ENCODE measurements at places on chromosomes 2 and 18. TPM values are rescaled to one million over a fixed set of nuclear protein-coding genes. Genes with fewer than 3 reads are reported as not detected.

Gene RAD51AP2
- not detected for total RNA-seq

Gene ATIC
- total RNA-seq, result 89.7 TPM

Gene FZD7
- 37.8 TPM for total RNA-seq

Gene CD8B2
- not detected for total RNA-seq

Gene DAW1
- total RNA-seq, result not detected

Gene RAX
- total RNA-seq, result not detected

Gene POTEC
- not detected for total RNA-seq

Gene COL4A4
- total RNA-seq, result 2.0 TPM

Gene RAB27B
- 1.9 TPM for total RNA-seq

Gene FBXO36
- total RNA-seq, result 4.8 TPM

Gene SPDYA
- total RNA-seq, result 1.2 TPM

GRCh38 chr2:215652388-215652787 is 216.5 kb upstream of the FN1 start:
- peaks cover 7% of the 10 kb centered on the region for H3K36me3 ChIP-seq
- DNase-seq, result no peak
- peak overlapping the region; percentile 77 for H3K27ac ChIP-seq
- H3K4me3 ChIP-seq, result no peak overlapping the region
- H3K27me3 ChIP-seq, result no peaks in the 10 kb centered on the region

DNA sequence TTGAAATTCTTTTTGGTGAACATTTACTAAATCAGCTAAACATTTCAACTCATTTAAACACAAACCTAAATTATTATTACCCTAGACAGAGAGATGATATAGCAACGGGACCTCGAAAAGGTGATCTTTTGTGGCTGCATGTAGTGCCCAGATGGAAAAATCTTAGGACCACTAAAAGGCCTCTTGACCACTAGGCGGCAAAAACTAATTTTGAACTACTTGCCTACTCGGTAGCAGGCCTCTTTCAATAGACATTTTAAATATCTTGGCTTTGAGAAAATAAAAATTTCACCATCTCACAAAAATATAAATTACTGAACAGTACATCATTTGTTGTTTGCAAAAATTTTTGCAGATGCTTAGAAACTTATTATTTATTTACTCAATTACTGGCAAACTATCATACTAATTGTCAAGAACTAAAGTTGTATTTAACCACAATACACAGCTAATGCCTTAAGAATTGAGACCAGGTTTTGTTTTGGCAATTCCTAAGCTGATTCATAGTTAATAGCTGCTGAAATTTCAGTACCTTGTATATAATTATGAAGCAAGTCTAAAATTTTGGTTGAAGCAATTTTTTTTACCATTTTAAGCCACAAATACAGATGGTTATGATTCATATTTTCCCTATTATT is 9.4 kb downstream of the COL3A1 start:
- no peaks in the 10 kb centered on the region for H3K27me3 ChIP-seq
- H3K36me3 ChIP-seq, result peaks cover 59% of the 10 kb centered on the region
- DNase-seq, result no peak
- H3K4me1 ChIP-seq, result peaks cover 80% of the 10 kb centered on the region
- H3K4me3 ChIP-seq, result peak overlapping the region; percentile 44

- DNase-seq, result no peak
- peaks cover 3% of the 10 kb centered on the region for H3K36me3 ChIP-seq
- H3K27me3 ChIP-seq, result peaks cover 23% of the 10 kb centered on the region
- H3K4me1 ChIP-seq, result no peaks in the 10 kb centered on the region
Observed at GRCh38 chr18:6547476-6547875, 132.8 kb upstream of the L3MBTL4 start.

- DNase-seq, result no peak
- H3K36me3 ChIP-seq, result no peaks in the 10 kb centered on the region
- no peak overlapping the region for H3K27ac ChIP-seq
- no peaks in the 10 kb centered on the region for H3K27me3 ChIP-seq
- H3K4me1 ChIP-seq, result no peaks in the 10 kb centered on the region
Observed at GRCh38 chr2:5121642-5122041, 570.5 kb upstream of the SOX11 start.

GRCh38 chr2:210922419-210922818 is 366.0 kb downstream of the CPS1 start:
- no peaks in the 10 kb centered on the region for H3K4me1 ChIP-seq
- no peak overlapping the region for H3K27ac ChIP-seq
- H3K36me3 ChIP-seq, result no peaks in the 10 kb centered on the region
- DNase-seq, result no peak
- H3K27me3 ChIP-seq, result no peaks in the 10 kb centered on the region

DNA sequence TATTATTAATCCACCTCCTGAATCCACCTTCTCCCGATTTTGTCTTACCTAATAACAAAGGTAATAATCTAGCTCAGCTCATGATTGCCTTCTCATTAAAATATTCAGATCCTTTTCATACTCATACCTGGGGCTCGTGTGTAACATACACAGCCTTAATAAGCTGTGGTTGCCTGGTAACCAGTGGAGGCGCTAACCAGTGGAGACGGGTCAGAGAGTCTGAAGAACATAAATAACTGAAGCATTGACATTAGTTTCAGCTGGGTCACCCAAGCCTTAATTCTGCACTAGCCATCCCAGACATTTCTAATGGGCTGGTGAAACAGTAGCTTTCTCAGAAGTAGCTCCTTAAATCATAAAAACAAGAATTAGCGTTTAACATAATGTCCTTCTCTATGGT is 14.8 kb upstream of the DTNA start:
- no peaks in the 10 kb centered on the region for H3K27me3 ChIP-seq
- no peak overlapping the region for H3K4me3 ChIP-seq
- H3K4me1 ChIP-seq, result peaks cover 2% of the 10 kb centered on the region

- H3K27me3 ChIP-seq, result peaks cover 4% of the 10 kb centered on the region
- no peak overlapping the region for H3K4me3 ChIP-seq
- DNase-seq, result no peak
- H3K27ac ChIP-seq, result peak overlapping the region; percentile 91
- H3K4me1 ChIP-seq, result peaks cover 48% of the 10 kb centered on the region
Observed at GRCh38 chr18:77209587-77209986, 40.1 kb upstream of the GALR1 start.

- no peak overlapping the region for H3K4me3 ChIP-seq
- no peak for DNase-seq
- no peaks in the 10 kb centered on the region for H3K36me3 ChIP-seq
- H3K4me1 ChIP-seq, result peaks cover 6% of the 10 kb centered on the region
- no peak overlapping the region for H3K27ac ChIP-seq
Observed at GRCh38 chr2:142290931-142291330, 160.1 kb upstream of the LRP1B start.

DNA sequence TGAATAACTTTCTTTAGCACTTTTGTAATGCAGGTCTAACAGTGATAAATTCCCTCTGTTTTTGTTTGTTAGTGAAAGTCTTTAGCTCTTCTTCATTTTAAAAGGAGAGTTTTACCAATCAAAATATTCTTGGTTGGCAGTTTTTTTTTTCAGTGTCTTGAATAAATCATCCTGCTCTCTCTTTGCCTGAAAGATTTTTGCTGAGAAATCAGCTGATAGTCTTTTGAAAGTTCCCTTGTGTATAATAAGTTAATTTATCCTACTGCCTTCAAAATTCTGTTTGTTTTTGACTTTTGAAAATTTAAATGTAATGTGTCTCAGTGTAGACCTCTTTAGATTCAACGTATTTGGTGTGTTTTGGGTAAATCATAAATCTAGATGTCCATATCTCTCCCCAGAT is 205.7 kb upstream of the NXPH2 start:
- H3K36me3 ChIP-seq, result peaks cover 7% of the 10 kb centered on the region
- peaks cover 3% of the 10 kb centered on the region for H3K27me3 ChIP-seq
- H3K4me3 ChIP-seq, result no peak overlapping the region
- no peak for DNase-seq
- no peaks in the 10 kb centered on the region for H3K4me1 ChIP-seq

- no peaks in the 10 kb centered on the region for H3K27me3 ChIP-seq
- no peaks in the 10 kb centered on the region for H3K4me1 ChIP-seq
- peak; percentile 78 for DNase-seq
- H3K4me3 ChIP-seq, result no peak overlapping the region
- H3K27ac ChIP-seq, result no peak overlapping the region
Observed at GRCh38 chr2:239597216-239597615, 196.4 kb upstream of the HDAC4 start.

GRCh38 chr2:196356332-196356731 is 185.0 kb upstream of the STK17B start:
- no peak for DNase-seq
- peaks cover 4% of the 10 kb centered on the region for H3K4me1 ChIP-seq
- H3K27ac ChIP-seq, result no peak overlapping the region
- no peak overlapping the region for H3K4me3 ChIP-seq
- peaks cover 1% of the 10 kb centered on the region for H3K36me3 ChIP-seq

DNA sequence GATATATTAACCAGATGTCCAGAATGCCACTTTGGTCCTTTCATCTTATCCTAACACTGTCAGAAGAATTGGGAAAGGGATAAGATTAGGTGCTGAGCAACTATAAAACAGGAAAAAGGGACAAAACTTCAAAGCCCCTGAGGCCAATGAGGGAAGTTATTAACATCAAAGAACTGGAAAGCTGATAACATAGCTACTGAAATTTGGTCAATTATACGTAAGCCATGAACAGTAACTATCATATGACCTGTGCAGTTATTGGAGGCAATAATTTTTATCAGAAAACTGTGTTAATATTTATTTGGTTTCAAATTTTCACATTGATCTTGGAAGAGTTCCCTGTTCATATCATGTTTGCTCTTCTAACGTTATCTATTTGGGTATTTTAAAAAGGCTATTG is 2.6 kb upstream of the REG3A start:
- no peaks in the 10 kb centered on the region for H3K27me3 ChIP-seq
- H3K36me3 ChIP-seq, result no peaks in the 10 kb centered on the region
- H3K4me1 ChIP-seq, result no peaks in the 10 kb centered on the region
- H3K27ac ChIP-seq, result no peak overlapping the region
- DNase-seq, result no peak
- H3K4me3 ChIP-seq, result no peak overlapping the region

DNA sequence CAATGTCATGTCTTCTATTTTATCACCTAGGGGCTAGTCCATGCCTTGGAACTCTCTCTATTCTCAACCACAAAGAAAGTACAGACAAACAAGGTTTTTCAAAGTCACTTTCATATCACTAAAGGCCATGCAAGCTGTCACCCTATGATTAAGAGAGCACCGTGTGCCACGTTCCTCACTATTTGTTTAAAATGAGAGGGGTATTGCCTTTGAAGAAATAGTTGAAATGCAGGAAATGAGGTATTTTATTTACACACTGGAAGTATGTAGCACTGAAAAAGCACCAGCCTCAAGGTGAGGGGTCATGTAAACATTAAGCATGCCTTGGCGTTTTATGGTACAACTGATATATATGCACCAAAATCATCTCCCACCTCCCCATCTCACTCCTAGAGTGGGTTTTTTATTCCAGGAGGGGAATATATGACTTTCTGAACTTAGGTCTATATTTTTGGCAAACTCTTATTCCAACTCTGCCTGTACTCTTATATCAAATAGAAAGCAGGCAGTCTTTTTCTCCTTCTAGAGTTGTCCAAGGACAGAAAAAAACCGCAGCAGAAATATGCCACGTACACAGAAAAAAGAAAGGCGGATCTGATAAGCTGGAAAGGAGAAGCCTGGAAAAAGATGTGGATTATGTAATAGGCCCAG is 53.5 kb downstream of the VSNL1 start:
- DNase-seq, result no peak
- H3K36me3 ChIP-seq, result no peaks in the 10 kb centered on the region
- H3K27ac ChIP-seq, result no peak overlapping the region
- H3K27me3 ChIP-seq, result no peaks in the 10 kb centered on the region

GRCh38 chr2:42238644-42239288 is 69.6 kb downstream of the EML4 start:
- peaks cover 2% of the 10 kb centered on the region for H3K36me3 ChIP-seq
- H3K27ac ChIP-seq, result no peak overlapping the region
- no peak overlapping the region for H3K4me3 ChIP-seq
- H3K4me1 ChIP-seq, result peaks cover 8% of the 10 kb centered on the region

- no peaks in the 10 kb centered on the region for H3K27me3 ChIP-seq
- DNase-seq, result no peak
- H3K36me3 ChIP-seq, result peaks cover 2% of the 10 kb centered on the region
- no peak overlapping the region for H3K27ac ChIP-seq
- H3K4me1 ChIP-seq, result peaks cover 94% of the 10 kb centered on the region
Observed at GRCh38 chr2:108591163-108591562, 56.9 kb downstream of the LIMS1 start.

DNA sequence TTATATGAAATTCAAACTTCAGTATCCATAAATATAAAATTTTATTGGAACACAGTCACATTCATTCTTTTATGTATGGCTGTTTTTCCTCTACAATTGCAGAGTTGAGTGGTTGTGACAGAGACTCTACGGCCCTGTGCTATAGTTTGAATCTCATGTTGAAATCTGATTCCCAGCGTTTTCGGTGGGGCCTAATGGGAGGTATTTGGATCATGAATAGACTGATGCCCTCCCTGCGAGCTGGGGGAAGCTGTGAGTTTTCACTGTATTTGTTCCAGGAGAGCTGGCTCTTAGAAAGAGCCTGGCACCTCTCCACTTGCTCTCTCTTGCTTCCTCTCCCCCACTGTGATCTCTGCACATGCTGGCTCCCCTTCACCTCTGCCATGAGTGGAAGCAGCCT is 1.7 kb downstream of the PFN4 start:
- DNase-seq, result no peak
- no peak overlapping the region for H3K4me3 ChIP-seq
- H3K4me1 ChIP-seq, result peaks cover 23% of the 10 kb centered on the region
- no peak overlapping the region for H3K27ac ChIP-seq
- no peaks in the 10 kb centered on the region for H3K27me3 ChIP-seq

- H3K36me3 ChIP-seq, result no peaks in the 10 kb centered on the region
- H3K27ac ChIP-seq, result no peak overlapping the region
- no peak overlapping the region for H3K4me3 ChIP-seq
- H3K27me3 ChIP-seq, result no peaks in the 10 kb centered on the region
Observed at GRCh38 chr2:128360711-128361110, 42.0 kb upstream of the HS6ST1 start.

- H3K4me3 ChIP-seq, result no peak overlapping the region
- H3K27me3 ChIP-seq, result peaks cover 2% of the 10 kb centered on the region
- no peak overlapping the region for H3K27ac ChIP-seq
- peaks cover 2% of the 10 kb centered on the region for H3K36me3 ChIP-seq
- DNase-seq, result no peak
- peaks cover 22% of the 10 kb centered on the region for H3K4me1 ChIP-seq
Observed at GRCh38 chr2:173062801-173063200, 12.8 kb upstream of the MAP3K20 start.

GRCh38 chr2:164714471-164714870 is 93.2 kb upstream of the GRB14 start:
- no peak for DNase-seq
- no peak overlapping the region for H3K27ac ChIP-seq
- H3K27me3 ChIP-seq, result no peaks in the 10 kb centered on the region
- H3K36me3 ChIP-seq, result no peaks in the 10 kb centered on the region
- H3K4me3 ChIP-seq, result no peak overlapping the region
- H3K4me1 ChIP-seq, result peaks cover 17% of the 10 kb centered on the region

Data from osteocyte (in vitro differentiated cells).